H1 (cell line): ENCODE measurements at places on chromosomes 4 and X.

GRCh38 chr4:168574581-168575295 is 77.9 kb downstream of the PALLD start:
- DNase-seq, result no peak

GRCh38 chr4:7703688-7704087 is 236.0 kb downstream of the AFAP1 start:
- DNase-seq, result no peak

DNA sequence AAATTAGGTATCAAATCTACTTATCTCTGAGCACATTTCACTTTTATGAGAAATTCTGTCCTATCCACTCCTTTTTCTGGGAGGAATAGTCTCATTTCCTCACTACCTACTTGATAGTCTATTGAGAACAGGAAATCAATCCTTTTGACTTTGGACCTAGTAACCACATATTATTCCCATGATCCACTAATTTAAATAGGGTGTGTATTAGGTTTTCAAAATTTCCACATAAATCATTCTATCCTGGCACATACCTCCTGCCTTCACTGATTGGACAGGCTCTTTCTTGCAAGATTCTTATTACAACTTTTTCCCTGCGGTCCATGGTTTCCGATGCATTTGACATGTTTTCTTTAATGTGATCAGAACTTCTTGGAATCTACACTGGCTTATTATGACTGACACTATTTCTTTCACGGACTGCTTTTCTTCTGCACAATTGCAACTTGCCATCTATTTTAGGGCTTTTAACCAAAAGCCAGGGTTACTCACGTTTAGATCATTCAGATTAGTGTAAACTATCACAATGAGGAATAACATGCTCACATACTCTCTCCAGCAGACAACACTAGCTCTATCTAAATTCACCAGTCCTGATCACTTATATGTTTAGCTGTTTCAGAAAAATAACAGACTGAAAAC is 419.9 kb upstream of the SLIT2 start:
- DNase-seq, result no peak

- DNase-seq, result no peak
Observed at GRCh38 chr4:124783847-124784246, 71.3 kb upstream of the ANKRD50 start.

DNA sequence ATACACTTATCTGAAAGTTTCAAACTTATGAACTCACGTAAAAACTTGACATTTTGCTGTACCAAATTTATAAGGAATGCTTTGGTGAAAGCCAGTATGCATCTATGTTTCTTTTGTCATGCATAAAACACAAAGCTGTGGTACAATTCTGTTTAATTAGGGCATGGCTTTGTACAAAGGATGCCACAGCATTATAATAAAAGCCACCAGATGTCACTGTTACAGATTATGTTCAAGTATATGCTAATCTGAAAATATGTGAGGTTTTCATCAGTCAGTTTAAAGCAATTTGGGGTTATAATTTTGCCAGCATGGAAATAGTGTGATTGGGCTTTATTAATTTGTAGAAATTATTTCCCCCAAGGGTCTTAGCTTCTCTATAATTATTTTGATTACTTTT is 69.0 kb downstream of the ATOH1 start:
- no peak for DNase-seq

- peak; percentile 43 for DNase-seq
Observed at GRCh38 chr4:128635955-128636560, 173.4 kb upstream of the JADE1 start.

DNA sequence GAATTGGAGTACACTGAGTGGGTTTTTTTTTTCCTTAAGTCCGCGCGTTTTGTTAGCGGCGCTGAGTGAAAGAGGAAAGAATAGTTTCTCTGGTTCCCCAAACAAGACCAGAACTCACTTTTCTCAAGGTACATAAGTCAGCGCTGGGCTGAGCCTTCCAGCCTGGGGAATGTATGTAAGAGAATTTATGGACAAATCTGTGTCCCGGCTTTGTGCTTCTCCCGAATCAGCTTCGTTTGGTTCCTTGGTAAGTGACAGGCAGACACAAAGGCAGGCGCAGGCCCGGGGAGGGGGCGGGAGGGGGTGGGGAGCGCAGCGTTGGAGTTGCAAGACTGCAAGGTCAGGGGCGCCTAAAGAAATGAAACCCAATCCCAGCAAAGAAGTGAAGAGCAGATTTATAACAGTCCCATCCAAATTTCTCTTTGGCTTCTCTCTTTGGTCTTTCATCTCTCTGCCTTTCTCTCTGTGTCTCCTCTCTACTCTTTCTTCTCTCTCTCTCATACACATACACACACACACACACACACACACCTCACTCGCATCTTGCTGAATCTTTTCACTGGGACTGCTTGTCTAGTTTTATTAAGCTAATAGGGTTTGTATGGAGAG is 981 bp downstream of the TET2 start:
- no peak for DNase-seq

DNA sequence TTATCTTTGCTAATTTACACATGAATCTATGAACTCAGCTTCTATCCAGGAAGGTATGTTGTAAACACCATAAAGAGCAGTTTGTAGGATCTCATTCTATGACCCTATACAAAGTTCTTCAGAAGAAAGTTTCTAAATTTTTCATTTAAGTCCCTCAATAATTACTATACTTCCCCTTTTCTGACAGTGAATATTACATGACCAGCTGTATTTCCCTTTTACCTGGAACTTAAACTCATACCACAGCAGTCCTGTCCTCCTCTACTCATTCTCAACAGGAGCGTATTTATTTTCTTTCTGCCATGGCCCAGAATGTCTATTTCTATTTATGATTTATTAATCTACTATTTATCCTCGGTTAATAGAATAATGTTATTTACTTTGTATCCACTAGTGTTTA is 15.8 kb downstream of the RASGEF1B start:
- no peak for DNase-seq

DNA sequence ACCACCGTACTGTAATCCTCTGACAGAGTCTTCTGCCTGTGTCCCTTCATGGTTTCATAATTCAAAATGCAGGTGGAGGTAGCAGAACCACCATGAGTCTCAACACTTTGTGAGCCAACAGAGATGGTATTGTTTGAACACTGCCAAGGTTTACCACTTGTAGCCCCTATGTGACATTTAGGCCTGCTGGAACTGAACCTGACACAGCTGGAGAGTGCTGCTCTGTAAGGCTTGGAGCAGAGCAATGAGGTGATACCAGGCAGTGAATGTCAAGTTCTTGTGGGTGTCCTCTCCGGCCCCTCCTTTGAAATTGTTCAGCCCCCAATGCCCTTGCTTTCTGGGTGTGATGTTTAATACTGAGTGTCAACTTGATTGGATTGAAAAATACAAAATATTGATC is 1042.9 kb downstream of the ARAP2 start:
- no peak for DNase-seq

GRCh38 chr4:5973033-5973432 is 45.2 kb downstream of the C4orf50 start:
- DNase-seq, result no peak

DNA sequence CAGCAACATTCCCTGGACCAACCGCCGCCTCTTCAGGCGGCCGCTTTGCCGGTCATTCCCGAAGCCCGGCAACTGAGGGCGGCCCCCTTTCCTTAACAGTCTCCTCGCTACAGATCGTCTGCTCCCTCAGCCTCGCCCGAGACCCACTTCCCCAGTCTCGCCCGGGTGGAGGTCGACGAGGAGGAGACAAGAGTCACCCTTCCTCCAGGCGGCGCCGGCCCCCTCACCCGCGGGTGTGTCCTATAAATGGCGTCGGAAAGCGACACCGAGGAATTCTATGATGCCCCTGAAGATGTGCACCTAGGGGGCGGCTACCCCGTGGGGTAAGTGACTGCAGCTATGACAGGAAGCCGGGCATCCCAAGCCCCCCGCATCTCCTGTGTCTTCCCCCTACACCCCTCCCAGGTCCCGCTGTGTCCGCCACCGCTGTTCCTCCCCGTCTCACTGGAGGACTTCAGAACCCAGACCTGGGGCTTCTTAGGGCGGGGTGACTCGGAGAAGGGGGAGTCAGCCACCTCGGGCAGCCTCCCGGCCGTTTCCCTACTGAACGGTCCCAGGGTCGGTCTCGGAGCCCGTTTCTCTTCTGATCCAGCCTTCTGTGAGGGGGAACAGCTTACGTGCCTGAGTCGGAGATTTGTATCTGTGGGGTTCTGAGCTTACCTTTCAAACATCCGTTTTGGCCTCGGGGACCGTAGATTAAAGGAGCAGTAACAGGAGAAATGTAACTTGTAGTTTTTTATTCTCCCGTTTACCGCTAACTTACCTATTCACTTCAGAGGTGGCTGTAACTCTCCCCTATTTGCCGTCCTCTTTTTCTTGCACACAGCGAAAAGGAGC is 570 bp downstream of the WDR44 start:
- DNase-seq, result no peak

DNA sequence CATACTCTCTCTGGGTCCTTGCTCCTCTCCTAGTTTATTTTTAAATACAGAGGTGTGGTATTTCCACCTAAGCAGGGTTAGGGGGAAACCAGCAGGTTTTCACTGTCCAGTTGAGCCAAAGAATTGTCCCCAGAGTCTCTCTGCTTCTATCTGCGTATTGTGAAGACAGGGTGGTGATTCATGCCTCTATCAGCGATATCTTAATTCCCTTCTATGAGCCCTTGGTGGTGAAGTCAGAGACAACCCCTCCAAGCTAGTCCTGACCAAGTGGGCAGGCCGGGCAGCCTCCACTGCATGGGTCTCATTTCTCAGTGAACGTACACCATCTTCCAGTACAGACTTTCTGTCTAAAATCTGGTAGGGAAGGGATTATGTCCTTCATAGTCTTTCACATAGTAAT is 100.5 kb upstream of the GPR34 start:
- no peak for DNase-seq

GRCh38 chrX:47226071-47226470 is 6.7 kb upstream of the USP11 start:
- DNase-seq, result no peak

GRCh38 chrX:41382714-41383645 is 49.0 kb downstream of the DDX3X start:
- no peak for DNase-seq

DNA sequence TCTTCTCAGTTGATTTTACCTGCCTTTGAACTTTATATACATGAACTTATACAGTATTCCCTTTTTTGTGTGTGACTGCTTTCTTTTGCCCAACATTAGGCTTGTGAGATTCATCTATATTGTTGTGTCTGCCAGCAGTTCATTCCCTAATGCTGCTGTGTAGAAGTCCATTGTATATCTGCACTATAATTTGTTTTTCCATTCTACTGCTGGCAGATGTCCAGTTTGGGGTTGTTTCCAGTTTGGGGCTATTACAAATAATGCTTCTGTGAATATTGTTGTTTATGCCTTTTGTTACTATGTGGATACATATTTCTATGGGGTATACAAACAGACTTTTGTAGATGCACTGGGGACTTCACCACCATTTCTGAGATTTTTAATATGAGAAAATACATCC is 268.4 kb downstream of the DCTD start:
- no peak for DNase-seq

DNA sequence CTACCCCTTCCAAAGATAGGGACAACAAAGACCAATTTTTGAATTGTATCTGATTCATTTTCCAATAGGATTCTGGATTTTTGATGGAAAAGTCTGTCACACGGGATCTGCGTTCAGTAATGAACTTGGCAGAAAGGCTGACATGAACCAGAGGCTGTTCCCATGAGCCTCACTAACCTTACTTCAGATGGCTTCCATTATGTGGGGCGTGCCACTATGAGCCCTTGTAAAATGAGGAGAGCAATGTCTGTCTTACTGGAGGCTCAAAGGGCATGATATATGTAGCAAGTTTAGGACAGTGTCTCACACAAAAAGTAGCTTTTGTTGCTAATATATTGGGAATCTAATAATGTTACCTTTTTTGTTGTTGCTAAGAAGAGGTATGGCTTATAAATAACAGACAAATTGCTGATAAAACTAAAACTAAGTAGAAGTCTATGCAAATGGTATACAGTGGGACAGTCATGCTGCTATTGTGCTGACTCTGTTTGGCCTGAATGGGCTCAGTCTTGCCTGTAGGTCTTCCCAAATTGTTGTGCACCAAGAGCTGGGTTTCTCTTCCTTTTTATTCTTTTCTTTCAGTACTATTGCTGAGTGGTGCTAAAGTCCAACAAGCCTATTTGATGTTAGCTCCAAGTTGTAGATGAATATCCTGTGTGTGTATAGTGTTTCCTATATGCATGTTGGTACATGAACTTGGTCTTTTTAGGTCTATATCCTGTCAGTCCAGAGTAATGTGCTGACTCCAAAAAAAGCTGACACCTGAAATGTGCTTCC is 132.1 kb downstream of the SPRY1 start:
- DNase-seq, result no peak

- no peak for DNase-seq
Observed at GRCh38 chr4:130608121-130608520, 1512.2 kb downstream of the C4orf33 start.

- no peak for DNase-seq
Observed at GRCh38 chr4:108433832-108434231, 186.5 kb upstream of the RPL34 start.

- DNase-seq, result no peak
Observed at GRCh38 chr4:95267081-95267480, 281.7 kb downstream of the UNC5C start.

DNA sequence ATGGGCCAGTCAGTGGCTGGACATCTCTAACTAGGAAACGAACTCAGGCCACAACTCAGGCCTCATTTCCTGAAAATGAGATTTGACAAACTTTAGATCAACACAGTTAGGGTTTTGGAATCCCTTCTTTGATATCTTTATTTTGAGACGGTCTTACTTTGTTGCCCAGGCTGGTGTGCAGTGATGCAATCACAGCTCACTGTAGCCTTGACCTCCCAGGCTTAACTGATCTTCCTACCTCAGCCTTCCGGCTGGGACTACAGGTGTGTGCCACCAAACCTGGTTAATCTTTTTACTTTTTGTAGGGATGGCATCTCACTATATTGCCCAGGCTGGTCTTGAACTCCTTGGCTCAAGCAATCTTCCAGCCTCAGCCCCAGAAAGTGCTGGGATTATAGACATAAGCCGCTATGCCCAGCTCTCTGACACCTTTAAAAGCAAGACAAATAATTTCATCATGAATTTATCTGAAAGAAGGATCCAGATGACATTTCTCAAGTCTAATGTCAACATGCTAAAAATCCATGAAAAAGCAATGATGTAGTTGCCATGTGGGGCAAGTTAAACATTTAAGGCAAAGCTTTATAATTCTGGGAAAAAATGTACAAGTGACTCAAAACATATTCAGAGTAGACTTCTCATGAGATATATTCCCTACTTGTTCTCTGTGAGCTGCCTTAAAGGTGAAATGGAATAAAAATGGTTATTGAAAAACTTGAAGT is 89.1 kb upstream of the CBR4 start:
- DNase-seq, result no peak
